ENCODE measurements at places on chromosomes 1 and 21.

DNA sequence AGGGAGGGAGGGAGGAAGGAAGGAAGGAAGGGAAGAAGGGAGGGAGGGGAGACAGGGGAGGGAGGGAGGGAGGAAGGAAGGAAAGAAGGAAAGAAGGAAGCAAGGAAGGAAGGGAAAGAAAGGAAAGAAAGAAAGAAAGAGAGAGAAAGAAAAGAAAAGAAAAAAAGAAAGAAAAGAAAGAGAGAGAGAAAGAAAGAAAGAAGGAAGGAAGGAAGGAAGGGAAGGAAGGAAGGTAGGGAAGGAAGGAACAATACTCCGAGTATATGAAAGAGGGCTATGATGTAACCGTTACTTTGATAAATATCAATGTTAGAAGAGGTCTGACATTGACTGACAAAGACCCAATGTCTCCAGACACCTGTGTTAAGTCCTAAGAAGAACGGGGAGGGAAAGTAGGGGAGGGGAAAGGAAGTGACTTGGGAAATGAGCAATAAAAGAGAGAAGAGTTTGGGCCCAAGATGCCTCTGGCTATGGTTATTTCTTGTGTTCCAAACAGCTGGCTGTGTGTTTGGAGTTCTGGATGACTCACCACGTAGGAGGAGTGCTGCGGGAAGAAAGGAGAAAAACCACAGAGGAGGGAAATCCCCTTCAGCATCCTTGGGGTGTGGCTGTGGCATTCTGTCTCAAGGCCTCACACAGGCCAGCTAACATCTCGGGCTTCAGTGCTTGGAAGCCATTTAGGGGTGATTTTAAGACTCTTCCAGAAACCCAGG lies 37.0 kb upstream of the RXRG start:
- no peak for DNase-seq

DNA sequence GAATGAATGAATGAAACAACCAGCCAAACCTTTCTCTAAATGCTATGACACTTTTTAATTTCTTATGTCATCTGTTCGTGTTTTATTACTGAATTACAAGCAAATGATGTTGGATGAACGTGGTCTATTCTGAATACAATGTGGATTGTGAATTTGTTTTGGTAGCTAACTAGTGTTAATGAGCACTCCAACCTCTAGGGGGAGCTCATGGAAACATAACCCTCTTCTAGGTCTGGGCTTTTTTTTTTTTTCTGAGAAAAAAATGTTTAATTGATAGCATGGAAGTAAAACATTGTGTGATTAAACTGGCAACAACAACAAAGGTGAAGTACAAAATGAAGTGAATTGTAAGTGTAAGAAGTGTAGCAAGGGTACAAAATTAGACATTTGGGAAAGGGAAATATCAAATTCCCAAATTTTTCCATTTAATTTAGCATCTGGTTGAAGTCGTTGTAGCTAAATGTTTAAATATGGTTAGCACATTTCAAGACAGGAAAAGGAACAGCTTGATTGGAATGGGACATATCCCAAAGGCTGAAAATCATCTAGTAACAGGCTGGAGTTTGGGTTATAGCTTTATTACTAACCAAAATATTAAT lies 42.6 kb upstream of the PTGS2 start:
- no peak for DNase-seq

DNA sequence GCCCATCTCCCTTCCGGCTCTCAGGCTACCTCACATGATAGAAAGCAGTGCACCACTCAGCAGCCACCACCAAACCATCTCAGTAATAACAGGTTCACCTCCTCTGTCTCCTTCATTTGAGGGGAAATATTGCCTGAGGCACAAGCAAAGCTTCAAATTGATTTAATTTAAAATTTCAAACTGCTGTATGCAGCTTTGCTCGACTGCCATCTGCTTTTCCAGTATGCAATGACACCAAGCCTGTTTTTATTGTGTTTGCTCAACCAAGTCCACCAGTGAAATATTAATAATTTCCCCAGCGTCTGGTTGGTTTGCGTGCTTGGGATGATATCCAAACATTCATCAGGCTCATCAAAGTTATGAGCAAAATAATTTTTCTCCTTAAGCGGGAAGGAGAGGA lies 552.4 kb upstream of the DAB1 start:
- no peak for DNase-seq

- DNase-seq, result no peak
Measured at GRCh38 chr1:59751801-59752200, 62.9 kb upstream of the HOOK1 start.

Data from stimulated activated CD8-positive, alpha-beta memory T cell treated with anti-CD3 and anti-CD28 coated beads, Interleukin-4, amount 100 ng/mL, for 24 hours (primary cell).